ENCODE measurements at places on chromosomes 13 and 19.

DNA sequence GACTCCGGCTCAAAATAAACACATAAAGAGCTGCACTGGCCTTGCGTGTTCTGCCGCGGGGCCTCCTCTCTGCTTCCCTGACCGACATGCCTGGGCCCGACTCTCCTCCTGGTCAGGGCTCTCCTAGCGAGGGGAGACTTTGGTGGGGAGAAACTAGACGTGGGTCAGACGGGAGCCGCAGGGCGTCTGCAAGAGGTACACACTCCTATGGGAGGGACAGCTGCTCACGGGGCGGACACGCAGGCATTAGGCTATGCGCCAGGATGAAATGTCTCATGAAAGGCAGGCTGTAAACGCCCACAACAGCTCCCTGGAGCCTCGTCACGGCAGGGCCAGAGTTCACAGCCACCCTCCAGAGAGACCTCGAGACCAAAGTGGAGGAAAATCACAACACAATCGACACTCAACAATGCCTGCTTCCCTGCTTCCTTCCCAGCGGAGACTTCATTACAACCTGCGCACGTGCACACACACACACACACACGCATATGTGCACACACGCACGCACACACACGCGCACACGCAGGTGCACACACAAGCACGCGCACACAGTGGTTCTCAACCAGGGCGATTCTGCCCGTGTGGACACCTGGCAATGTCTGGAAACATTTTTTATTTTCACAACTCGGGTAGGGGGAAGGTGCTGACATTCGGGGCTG is 5.8 kb downstream of the SLC39A3 start:
- peak; percentile 16 for DNase-seq

DNA sequence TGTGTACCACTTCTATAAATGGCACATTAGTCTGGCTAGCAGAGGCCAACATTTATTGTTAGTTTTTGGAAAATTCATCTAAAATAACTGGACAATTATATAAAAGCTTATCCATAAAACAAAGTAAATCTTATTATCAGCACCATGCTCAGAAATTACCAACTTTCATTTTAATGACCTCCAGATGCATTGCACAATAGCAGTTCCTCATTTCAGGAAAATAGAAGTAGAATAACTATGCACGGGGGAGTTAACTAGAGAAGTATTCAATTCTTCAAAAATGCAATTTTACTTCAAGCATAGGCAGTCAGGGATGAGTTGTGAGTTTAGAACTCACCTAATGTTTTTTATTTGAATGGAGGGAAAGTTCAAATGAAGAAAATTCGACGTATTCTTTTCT is 1023.5 kb downstream of the PCDH17 start:
- no peak for DNase-seq

DNA sequence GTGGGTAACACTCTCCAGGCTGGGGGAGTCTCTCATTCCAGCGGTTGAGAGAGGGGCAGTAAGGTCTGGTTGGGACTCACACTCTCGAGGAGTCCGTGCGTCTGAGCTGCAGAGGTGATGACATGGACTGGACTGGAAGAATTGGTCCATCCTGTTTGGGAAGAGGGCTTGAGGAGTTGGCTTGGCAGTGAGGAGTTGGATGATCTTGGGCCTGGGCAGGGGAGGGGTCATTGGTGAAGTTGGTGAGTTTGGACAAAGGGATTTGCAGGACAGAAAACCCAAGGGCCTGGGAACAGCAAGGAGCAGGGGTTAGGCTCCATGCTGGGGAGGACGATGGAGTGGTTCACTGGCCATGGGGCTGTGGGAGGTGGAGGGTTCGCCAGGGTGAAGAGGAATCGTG is 3.7 kb downstream of the PPP1R37 start:
- no peak for DNase-seq

- peak; percentile 88 for DNase-seq
These were observed at the start of gene ZNF91 for GRCh38 chr19:23395041-23395721. TSS of gene ZNF91 (minus strand) at chr19:23395471. CDS start at chr19:23395354, 117 bp downstream.

DNA sequence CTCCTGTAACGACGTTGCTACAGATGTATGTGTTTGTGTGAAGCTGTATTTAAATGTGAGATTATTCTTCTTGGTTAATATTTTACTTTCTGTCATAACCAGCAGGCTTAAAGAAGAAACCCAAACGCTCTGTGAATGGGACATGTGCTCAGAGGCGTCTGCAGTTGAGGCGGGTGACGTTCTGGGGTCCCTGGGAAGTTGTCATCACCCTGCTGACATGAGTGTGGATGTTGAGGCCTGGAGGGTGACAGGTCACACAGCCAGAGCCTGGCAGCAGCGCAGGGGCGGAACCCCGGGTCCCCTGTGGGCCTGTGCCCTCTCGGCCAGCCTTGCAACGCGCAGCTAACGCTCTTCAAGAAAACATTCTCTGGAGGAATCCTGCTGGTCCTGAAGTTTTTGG is 16.6 kb downstream of the RASA3 start:
- DNase-seq, result no peak

DNA sequence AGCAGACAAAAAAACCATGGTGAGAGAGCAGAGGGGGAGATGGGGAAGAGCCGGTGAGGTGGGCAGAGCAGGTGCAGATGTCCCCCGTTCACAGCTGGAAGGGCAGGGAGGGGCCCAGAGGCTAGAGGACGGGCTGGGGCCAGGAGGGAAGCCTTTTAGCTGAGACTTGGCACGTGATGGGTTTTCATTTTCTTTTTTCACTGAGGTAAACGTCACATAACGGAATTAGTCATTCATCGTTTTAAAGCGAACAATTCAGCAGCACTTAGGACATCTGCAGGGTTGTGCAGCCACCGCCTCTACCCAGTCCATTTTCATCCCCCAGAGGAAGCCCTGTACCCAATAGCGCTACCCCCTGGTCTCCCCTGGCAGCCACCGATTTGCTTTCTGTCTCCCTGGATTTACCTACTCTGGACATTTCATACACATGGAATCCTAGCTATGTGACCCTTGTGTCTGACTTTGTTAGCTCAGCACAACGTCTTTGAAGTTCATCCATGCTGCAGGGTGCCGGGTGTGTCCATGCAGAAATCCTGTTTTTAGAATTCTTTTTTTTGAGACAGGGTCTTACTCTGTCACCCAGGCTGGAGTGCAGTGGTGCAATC is 16.0 kb upstream of the EMC10 start:
- DNase-seq, result no peak

GRCh38 chr13:32746474-32746873 is 160.2 kb downstream of the PDS5B start:
- DNase-seq, result no peak

- DNase-seq, result no peak
These were observed 36.2 kb downstream of the ERCC5 start for GRCh38 chr13:102881819-102882686.

GRCh38 chr13:41590643-41591042 is 133.3 kb downstream of the RGCC start:
- DNase-seq, result no peak

DNA sequence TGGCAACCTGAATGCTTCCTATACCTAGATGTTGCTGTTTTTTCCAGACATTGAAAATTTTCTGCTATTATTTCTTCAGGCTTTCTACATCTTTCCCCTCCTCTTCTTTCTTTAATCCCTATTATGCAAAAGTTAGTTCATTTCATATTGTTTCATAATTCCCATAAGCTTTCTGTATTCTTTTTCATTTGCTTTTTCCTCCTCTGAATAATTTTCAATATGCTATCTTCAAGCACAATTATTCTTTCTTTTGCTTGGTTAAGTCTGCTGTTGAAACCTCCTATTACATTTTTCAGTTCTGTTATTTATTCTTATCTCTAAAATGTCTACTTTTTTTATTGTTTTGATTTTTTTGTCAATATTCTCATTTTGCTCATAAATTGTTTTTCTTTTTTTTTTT is 947.1 kb upstream of the MIR17HG start:
- no peak for DNase-seq

- no peak for DNase-seq
These were observed 24.8 kb upstream of the ZNF254 start for GRCh38 chr19:24062190-24062589.

DNA sequence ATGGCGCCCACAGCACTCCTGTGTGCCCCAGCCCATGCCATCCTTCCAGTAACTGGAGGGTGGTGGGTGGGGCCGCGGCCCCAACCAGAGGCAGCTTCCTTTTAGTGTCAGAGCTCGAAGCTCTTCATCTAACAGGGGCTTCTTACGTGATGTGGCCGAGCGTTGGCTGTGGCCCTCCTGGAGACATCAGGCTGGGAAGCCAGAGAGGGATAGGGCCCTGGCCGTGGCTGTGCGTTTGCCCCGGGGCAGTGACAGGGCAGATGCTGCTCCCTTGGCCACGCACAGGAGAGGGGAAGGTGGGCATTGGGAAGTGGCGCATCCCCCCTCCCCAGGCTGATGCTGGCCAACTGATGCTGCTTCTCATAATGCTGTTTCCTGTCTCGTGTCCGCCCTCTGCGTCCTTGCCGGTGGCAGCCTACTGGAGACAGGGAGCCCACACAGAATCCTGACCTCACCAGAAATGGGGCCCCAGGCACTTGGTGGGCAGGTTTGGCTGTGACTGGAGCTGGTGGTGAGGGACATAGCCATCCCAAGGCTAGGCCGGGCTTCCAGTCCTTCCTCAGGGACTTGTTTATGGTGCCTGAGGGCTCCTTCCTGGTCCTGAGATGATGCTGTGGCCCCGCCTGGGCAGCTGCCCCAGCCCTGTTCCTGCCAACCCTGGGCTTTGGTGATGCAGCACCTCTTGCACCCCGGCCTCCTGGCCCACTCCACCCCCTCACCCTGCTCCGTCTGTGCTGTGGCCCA is 34.3 kb downstream of the ATP4B start:
- no peak for DNase-seq

GRCh38 chr13:87671031-87671752 is at the start of gene SLITRK5:
TSS of gene SLITRK5 (plus strand) at chr13:87671371. CDS start at chr13:87675389, 4,018 bp downstream.
- DNase-seq, result peak; percentile 74

DNA sequence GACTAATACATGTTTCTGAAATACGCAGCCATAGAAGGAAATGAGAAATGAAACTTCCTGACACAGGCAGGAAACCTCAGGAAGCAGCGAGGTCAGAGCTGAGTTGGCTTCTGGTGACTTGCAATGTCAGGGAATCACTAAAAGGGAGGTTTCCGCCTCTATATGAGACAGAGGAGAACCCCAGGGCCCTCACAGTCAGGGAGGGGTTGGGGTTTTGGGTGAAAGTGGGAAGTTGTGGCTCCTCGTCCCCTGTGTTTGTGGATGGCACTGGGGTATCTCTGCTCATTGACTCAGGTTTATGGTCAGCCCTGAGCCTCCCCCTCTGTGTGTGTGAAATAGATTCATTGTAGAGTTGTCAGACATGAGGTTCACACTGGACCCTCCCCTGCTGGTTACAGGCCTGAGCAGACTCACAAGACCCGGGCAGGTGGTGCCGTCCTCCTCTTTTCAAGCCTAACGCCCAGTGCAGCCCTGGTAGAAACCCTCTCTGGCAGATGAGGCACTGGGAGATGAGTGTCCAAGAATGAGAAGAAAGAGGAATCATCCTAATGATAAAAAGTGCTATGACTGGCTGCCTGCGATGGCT is 5.5 kb upstream of the LILRA6 start:
- DNase-seq, result no peak

DNA sequence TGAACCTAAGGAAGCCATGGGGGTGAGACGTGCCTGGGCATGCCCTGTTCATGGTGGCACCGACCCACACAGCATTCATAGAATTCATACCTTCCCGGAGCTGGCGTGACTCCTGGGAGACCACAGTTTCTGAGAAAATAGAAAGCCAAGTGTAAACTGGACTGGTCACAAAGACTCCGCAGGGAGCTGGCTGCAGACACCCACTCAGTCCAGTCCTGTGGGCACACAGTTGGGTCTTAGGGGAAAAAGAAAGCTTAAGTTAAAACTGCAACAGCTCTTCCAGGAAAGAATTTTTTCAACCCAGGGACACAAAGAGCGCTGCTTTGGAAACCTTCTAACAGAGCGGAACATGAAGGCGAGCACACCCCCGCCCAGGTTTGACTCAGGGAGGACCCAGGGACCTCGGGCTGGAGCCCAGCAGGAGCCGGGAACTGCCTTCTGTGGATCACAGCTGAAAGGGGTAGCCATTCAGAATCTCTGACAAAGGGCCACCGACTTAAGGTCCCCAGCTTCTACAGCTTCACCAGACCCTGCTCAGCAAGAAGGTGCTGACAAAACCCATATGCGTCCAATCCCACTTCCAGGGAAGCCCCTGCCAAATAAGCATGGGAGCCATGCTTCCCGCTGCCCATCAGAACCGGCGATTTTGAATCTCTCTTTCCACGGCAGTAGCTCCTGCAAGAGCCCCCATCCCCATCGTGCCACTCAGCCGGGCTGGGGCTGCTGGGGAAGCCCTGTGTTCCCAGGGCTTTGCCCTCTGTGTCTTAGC is 183.7 kb downstream of the COL4A1 start:
- DNase-seq, result no peak

DNA sequence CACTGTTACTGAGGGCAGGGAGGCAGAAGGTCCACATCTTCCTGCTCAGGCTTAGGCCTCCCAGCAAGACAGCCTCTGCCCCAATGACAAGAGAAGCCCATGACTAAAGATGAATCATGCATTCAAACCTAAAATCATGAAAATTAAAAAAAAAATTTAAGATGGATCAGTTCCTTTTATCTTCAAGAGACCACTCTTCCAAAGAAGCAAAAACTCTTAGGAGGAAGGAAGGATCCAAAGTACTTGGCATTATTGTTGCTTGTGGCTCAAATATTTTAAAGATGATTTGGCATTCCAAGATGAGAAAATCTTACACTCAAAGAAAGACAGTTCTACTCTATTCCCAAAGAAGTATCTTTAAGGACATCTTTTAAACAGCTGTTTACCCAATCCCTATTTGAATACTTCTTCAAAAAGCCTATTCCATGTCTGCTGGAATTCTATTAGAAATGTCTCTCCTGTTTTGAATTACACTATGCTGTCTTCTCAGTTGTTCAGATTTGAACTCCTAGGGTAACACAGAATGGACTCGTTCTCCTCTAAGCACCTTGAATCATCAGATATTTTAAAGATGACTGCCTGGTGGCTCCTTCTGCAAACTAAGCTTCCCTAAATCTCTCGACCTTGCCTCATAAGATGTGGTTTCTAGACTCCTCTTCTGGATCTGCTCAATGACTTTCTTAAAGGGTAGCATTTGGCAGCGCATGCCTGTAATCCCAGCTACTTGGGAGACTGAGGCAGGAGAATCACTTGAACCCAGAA is 7.0 kb downstream of the SERP2 start:
- DNase-seq, result no peak

GRCh38 chr13:72726726-72727416 is 558 bp downstream of the MZT1 start:
- no peak for DNase-seq

GRCh38 chr19:15396436-15396835 is 16.8 kb upstream of the AKAP8 start:
- DNase-seq, result no peak

DNA sequence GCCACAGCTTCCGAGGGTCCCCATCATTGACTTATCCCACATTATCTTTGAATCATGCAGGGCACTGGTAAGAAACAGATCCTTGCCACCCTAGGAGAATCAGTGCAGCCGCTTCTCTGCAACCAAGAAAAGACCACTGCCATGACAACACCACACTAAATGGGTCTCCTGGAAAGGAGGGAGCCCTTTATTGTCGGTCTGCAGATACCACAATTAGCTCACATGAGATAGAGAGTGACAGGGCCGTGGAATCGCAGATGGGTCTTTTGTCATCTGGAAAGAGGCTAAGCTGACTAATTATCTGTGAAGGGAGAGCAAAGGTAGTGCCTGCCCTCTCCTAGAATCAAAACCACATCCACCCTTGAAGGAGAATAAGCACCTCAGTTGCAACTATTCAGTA is 178.3 kb upstream of the MYO16 start:
- no peak for DNase-seq

Data from NCI-H2227 treated with DMSO at 0.1 percent for 48 hours (cell line).